ENCODE measurements at places on chromosomes 4 and X. TPM values are rescaled to one million over a fixed set of nuclear protein-coding genes. Genes with fewer than 3 reads are reported as not detected.

DNA sequence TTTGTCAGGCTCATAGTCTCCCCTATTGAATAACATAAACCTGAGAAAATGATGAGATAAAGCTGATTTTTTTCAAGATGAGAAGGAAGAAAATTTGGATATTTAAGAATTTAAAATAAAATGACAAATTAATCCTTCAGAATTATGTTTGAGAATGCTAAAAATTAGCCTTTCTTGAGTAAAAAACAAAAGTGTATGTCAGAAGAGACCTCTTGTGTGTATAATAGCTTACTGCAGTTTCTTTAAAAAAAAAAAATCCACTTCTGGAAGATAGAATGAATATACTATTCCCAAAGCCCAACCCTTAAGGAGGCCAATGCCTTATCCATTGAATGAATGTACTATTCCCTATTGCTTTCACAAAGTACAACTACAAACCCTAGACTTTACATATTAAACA is 281.8 kb downstream of the RAPGEF2 start:
- H3K4me1 ChIP-seq, result no peaks in the 10 kb centered on the region
- no peak for DNase-seq
- no peak overlapping the region for H3K27ac ChIP-seq
- no peaks in the 10 kb centered on the region for H3K36me3 ChIP-seq
- no peak overlapping the region for H3K4me3 ChIP-seq

- peak overlapping the region; percentile 77 for H3K27ac ChIP-seq
- H3K4me1 ChIP-seq, result peaks cover 20% of the 10 kb centered on the region
- H3K36me3 ChIP-seq, result no peaks in the 10 kb centered on the region
- DNase-seq, result peak; percentile 54
These were observed 109.5 kb upstream of the MYOZ2 start for GRCh38 chr4:119025916-119026661.

DNA sequence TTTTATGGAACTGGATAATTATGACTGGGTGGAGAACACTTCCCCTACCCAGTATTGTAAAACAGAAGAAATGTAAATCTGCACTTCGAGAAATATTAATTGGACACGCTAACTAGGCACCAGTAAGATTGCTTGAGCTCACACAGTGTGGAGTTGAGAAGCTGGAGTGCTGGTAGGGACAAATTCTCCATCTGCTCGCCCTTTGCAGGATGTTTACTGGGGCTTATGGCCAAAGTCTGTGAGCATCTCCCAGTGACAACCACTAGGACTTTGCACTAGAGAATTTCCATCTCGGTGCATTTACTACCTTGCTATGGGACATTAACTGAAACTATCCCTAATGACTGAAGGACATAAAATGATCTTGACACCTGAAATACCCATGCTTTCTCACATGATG is 33.7 kb upstream of the GPR34 start:
- no peak overlapping the region for H3K27ac ChIP-seq
- H3K27me3 ChIP-seq, result no peaks in the 10 kb centered on the region
- no peak for DNase-seq
- H3K4me3 ChIP-seq, result no peak overlapping the region
- H3K4me1 ChIP-seq, result no peaks in the 10 kb centered on the region

- H3K27me3 ChIP-seq, result no peaks in the 10 kb centered on the region
- no peaks in the 10 kb centered on the region for H3K36me3 ChIP-seq
- H3K4me1 ChIP-seq, result peaks cover 15% of the 10 kb centered on the region
- no peak for DNase-seq
These were observed 89.1 kb downstream of the ANXA3 start for GRCh38 chr4:78640714-78641113.

GRCh38 chrX:80354966-80355465 is 65.2 kb upstream of the TENT5D start:
- H3K4me1 ChIP-seq, result no peaks in the 10 kb centered on the region
- no peak overlapping the region for H3K27ac ChIP-seq
- H3K27me3 ChIP-seq, result no peaks in the 10 kb centered on the region
- H3K4me3 ChIP-seq, result no peak overlapping the region
- H3K36me3 ChIP-seq, result no peaks in the 10 kb centered on the region

GRCh38 chr4:16843831-16844508 is 54.5 kb downstream of the LDB2 start:
- peaks cover 6% of the 10 kb centered on the region for H3K4me1 ChIP-seq
- H3K4me3 ChIP-seq, result no peak overlapping the region
- no peak for DNase-seq
- H3K36me3 ChIP-seq, result no peaks in the 10 kb centered on the region
- no peak overlapping the region for H3K27ac ChIP-seq
- no peaks in the 10 kb centered on the region for H3K27me3 ChIP-seq

GRCh38 chrX:122094611-122095010 is 1047.2 kb downstream of the GLUD2 start:
- no peaks in the 10 kb centered on the region for H3K4me1 ChIP-seq
- H3K27me3 ChIP-seq, result no peaks in the 10 kb centered on the region
- no peak overlapping the region for H3K4me3 ChIP-seq
- no peaks in the 10 kb centered on the region for H3K36me3 ChIP-seq

The CORIN gene
- 2.1 TPM for total RNA-seq

The GC gene
- not detected for total RNA-seq

The FHDC1 gene
- 30.1 TPM for total RNA-seq

The RBMXL3 gene
- total RNA-seq, result not detected

The LRIT3 gene
- not detected for total RNA-seq

The PRRG3 gene
- total RNA-seq, result 0.20 TPM

All from upper lobe of left lung (tissue), 6 donors.